ENCODE measurements at places on chromosomes 7 and 10.

DNA sequence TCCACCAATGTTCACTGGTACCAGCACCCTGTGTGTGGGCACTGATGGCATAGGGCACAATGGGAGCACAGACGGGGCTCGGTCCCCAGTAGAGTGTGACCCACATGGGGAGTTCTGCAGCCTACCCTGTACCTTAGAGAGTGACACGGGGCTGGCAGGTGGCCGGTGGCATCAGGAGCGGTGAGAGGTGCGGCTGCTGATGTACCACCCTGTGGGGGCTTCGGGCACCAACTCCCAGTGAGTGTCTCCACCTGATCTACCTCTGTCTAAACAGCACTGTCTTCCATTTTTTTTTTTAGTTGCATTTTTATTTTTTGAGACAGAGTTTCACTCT lies 4.1 kb downstream of the JAKMIP3 start:
- DNase-seq = no peak

DNA sequence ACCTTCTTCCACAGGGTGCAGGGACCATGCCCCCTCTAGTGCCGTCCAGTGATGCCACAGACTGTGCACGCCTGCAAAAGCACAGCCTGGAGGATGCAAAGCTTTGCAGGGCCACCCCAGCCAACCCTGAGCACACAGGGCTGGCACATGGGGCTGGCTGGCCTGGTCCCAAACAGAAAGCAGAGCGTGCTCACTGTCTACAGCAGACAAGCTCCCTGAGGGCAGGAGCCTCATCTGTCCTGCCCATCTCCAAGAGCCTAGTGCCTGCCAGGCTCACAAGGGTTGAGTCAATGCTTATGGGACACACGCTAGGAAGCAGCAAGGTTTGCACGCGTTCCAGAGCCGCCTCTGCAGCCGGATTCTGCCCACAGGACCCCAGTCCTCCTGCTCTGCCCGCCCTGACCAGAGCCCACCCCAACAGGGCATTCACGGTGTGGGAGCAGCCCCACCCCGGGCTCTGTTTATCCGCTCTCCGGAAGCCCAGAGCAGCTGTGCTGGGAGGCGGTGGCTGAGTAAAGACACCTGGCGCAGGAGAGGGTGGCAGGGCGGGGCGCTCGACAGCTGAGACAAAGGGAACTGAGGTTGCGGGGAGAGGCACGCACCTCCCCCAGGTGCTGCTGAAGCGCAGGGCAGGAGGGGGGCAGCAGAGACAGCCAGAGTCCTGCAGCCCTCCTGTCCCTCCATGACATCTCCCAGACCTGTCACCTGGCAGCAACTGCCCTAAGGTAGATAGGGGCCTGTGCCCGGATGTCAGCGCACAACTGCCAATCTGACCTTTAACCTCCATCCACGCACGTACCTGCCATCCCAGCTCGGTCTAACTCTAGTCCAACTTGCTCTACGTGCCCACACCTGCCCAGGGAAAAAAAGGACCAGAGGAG lies 4.3 kb downstream of the KCNH2 start:
- no peak for DNase-seq

- DNase-seq = no peak
Measured at GRCh38 chr10:30820261-30820991, 190.9 kb upstream of the LYZL2 start.

GRCh38 chr7:30562909-30563308 lies 31.8 kb upstream of the GARS1 start:
- no peak for DNase-seq

All from activated CD4-positive, alpha-beta T cell treated with anti-CD3 and anti-CD28 coated beads, Interleukin-2, amount 50 U/mL, for 4 hours (primary cell).